ENCODE measurements at places on chromosomes 7 and 10. TPM values are rescaled to one million over a fixed set of nuclear protein-coding genes. Genes with fewer than 3 reads are reported as not detected.

DNA sequence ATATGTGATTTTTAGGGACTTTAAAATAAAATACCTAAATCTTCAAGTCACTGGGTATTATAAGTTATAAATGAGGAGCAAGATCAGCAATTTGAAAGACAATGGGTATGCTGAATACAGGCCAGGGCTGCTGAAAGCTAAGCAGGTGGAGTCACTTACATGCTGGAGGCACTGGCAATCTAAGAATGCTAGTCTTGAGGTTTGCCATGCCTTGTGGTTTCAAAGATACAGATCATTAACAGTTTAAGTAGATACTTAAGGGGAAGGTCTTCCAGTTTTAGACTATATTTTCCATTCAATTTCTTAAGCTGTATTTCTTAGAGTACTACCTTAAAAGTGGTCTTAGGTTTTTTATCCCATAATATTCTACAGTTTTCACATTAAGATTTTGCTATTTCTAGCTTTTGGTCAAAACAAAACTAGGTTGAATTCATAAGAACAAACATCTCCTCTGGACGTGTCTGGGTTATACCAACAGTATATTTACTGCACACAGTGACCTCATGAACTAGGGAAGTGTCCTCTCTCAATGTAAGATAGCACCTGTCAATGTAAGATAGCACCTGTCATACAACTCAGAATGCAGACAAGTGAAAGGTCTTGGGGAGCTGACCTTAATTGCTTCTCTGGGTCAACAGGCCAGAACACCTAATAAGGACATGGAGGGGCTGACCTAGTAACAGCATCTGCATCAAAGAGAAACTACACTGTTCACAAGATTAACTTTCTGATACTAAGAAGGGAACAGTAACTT is 2.0 kb downstream of the SRI start:
- peak overlapping the region; percentile 97 for H3K27ac ChIP-seq
- peaks cover 32% of the 10 kb centered on the region for H3K36me3 ChIP-seq
- no peak for DNase-seq
- H3K4me1 ChIP-seq = peaks cover 14% of the 10 kb centered on the region

DNA sequence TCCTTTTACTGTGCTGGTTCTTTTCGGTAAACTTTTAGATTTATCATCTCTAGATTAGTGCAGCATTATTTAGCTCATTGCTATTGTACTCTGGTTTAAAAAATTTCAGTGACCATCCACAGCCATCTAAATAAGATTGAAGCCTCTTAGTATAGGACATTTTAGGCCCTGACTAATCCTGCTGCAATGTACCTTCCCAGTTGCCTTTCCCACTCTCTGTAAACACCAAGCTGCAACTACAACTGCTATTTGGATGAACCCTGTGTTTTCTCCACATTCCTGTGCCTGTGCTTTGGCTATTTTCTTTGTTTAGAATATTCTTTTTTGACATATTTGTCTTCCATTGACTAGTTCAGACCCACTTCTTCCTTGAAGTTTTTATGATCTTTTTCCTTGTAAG is 314.6 kb downstream of the AUTS2 start:
- H3K36me3 ChIP-seq = no peaks in the 10 kb centered on the region
- no peak overlapping the region for H3K4me3 ChIP-seq
- no peak for DNase-seq
- H3K4me1 ChIP-seq = no peaks in the 10 kb centered on the region

DNA sequence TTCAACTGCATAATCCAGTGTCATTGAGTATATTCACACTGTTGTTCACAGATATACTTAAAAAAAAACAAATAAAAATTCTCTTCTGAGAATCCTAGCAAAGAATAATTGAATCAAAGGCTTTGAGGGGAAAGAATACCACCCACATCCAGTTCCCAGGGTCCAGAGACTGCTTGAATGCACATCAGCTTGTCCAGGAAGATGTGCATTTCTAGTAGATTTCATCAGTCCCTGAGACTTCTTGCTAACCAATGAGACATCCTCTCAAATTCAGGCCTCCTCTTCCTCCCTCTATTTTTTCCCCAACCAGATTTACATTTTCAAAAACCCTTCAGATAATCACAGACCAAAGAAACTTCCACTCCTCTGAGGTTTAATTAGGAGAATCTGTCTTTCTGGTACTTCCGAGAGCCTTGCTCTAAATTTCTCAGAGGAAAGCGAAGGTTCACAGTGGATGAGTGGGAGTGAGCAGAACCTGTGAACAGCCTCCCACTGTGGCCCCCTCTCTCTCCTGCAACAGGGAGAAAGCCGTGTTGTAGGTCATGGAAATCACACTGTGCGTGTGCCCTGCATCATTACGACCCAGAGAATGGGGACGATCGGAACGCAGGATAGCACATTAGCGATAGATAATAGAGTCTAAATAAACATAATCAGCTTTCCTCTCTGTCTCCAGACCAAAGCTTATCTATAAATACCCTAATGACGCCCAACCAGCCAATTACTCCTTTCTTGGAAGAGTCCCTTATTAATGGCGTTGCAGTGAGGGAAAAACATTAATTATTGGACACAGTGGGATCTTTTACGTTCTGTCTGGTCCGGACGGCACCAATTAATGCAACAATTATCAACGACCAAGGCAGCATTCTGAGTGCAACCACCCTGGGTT is 212.5 kb downstream of the EMX2 start:
- H3K27me3 ChIP-seq = no peaks in the 10 kb centered on the region
- no peaks in the 10 kb centered on the region for H3K36me3 ChIP-seq
- H3K4me1 ChIP-seq = no peaks in the 10 kb centered on the region
- no peak overlapping the region for H3K27ac ChIP-seq
- no peak for DNase-seq
- no peak overlapping the region for H3K4me3 ChIP-seq

GRCh38 chr7:2084331-2084730 is 148.4 kb downstream of the MAD1L1 start:
- H3K4me3 ChIP-seq = no peak overlapping the region
- H3K27me3 ChIP-seq = no peaks in the 10 kb centered on the region
- no peak overlapping the region for H3K27ac ChIP-seq
- H3K4me1 ChIP-seq = no peaks in the 10 kb centered on the region
- no peak for DNase-seq

- no peaks in the 10 kb centered on the region for H3K4me1 ChIP-seq
- H3K27me3 ChIP-seq = peaks cover 5% of the 10 kb centered on the region
- no peak overlapping the region for H3K4me3 ChIP-seq
Measured at GRCh38 chr10:75418293-75418692, 13.1 kb upstream of the LRMDA start.

GRCh38 chr10:48684463-48684791 is 246 bp upstream of the WDFY4 start:
- peaks cover 13% of the 10 kb centered on the region for H3K27me3 ChIP-seq
- no peak overlapping the region for H3K4me3 ChIP-seq
- H3K4me1 ChIP-seq = no peaks in the 10 kb centered on the region
- H3K36me3 ChIP-seq = no peaks in the 10 kb centered on the region
- DNase-seq = no peak

DNA sequence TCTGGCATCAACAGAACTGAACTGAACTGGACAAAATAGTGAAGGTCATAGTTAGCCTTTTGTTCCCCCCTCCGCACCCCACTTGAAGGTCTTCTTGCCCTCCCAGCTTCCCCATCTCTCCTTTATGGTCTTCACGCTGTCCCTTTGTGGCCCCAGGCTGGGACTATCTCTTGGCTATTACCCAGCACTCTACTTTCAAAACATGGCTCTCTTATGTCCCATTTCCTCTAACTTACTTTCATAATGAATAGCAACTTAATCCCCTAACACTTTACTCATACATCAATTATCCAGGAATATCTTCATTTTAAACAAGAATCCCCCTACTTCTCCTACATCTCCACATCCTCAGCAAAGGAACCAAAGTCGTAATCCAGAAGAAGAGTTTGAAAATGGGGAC is 135.3 kb upstream of the ITGB1 start:
- no peak overlapping the region for H3K27ac ChIP-seq
- H3K36me3 ChIP-seq = no peaks in the 10 kb centered on the region
- H3K27me3 ChIP-seq = no peaks in the 10 kb centered on the region
- H3K4me3 ChIP-seq = no peak overlapping the region
- no peak for DNase-seq

DNA sequence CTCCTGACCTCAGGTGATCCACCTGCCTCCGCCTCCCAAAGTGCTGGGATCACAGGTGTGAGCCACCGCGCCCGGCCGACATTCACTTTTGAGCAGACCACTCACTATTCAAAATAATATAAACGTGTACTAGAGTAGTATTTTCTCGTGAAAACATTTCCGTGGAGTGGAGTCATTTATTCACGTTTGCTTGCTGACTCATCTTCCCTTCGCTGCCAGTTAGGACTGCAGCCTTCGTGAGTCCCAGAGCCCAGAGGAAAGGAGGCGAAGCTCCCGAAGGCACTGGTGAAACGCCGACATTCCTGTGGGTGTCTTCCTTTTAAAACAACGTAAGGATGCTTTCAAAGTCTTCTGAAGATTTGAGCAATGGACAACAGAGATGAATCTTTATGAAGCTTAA is 10.9 kb upstream of the INPP5A start:
- H3K4me3 ChIP-seq = peak overlapping the region; percentile 16
- peaks cover 11% of the 10 kb centered on the region for H3K27me3 ChIP-seq
- peaks cover 14% of the 10 kb centered on the region for H3K4me1 ChIP-seq
- peak overlapping the region; percentile 67 for H3K27ac ChIP-seq
- peak; percentile 95 for DNase-seq

- no peaks in the 10 kb centered on the region for H3K27me3 ChIP-seq
- no peaks in the 10 kb centered on the region for H3K4me1 ChIP-seq
- peaks cover 33% of the 10 kb centered on the region for H3K36me3 ChIP-seq
- peak; percentile 75 for DNase-seq
- no peak overlapping the region for H3K4me3 ChIP-seq
- H3K27ac ChIP-seq = no peak overlapping the region
Measured at GRCh38 chr7:74404741-74405140, 49.0 kb upstream of the GTF2IRD1 start.

GRCh38 chr7:100488333-100489095 is 4.8 kb downstream of the NYAP1 start:
- no peak overlapping the region for H3K27ac ChIP-seq
- H3K4me1 ChIP-seq = no peaks in the 10 kb centered on the region
- no peaks in the 10 kb centered on the region for H3K36me3 ChIP-seq
- H3K27me3 ChIP-seq = no peaks in the 10 kb centered on the region

GRCh38 chr7:149790146-149790548 is 16.8 kb upstream of the ZNF467 start:
- no peak for DNase-seq
- no peak overlapping the region for H3K27ac ChIP-seq
- H3K36me3 ChIP-seq = no peaks in the 10 kb centered on the region
- no peaks in the 10 kb centered on the region for H3K4me1 ChIP-seq
- peaks cover 4% of the 10 kb centered on the region for H3K27me3 ChIP-seq

DNA sequence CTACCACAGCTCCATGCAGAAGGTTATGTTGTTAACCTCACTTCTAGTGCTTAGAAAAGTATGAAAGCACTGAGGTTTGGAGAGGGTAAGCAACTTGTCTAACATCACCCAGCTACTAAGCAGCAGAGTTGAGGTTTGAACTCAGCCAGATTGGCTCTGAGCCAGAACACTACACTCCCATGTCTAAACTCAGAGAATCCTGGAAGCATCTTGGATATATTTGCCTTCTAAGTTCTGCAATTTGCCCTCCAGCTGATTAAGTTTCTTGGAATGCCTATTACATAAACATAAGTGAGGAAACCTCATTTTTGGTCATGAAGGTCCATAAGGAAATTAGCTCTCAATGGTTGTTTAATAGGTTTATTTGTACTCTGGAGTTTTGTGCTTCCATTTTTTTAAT is 78.1 kb upstream of the PHYHIPL start:
- DNase-seq = no peak
- no peak overlapping the region for H3K27ac ChIP-seq
- H3K4me3 ChIP-seq = no peak overlapping the region
- H3K27me3 ChIP-seq = peaks cover 3% of the 10 kb centered on the region

- no peaks in the 10 kb centered on the region for H3K36me3 ChIP-seq
- peak overlapping the region; percentile 49 for H3K4me3 ChIP-seq
- DNase-seq = peak; percentile 93
- no peak overlapping the region for H3K27ac ChIP-seq
- H3K27me3 ChIP-seq = peaks cover 93% of the 10 kb centered on the region
- peaks cover 5% of the 10 kb centered on the region for H3K4me1 ChIP-seq
Measured at GRCh38 chr7:155457544-155458110, 302 bp upstream of the EN2 start.

DNA sequence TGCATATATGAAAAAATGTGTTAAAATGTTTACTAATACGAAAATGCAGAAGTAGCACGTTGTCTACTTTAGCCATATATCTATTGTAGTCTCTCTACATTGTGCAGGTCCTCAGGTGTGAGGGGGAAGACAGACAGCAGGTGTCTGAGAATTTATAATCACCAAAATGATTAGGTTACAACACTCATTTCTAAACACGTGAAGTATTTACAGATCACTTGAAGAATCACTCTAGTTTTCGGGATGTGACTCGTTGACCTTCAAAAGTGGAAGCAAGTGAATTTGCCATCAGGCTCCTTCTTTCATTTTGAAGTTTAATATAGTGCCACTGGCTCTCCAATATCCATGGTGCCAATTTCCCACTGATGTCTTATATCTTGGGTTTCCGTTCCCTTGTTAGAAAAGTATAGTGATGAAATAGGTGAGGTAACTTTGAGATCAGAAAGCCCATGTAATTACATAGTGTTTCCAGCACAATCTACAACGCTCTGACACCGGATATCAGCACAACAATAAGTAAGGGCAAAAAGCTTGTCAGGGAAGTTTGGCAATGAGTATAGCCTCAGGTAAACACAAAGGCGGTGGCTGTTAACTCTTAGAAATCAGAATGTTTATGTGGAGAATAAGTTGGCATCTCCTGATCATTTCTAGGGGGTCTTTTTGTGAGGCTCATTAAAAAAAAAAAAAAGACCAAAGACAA is 57.5 kb upstream of the SP4 start:
- no peak for DNase-seq
- H3K27me3 ChIP-seq = no peaks in the 10 kb centered on the region
- H3K27ac ChIP-seq = no peak overlapping the region
- no peaks in the 10 kb centered on the region for H3K4me1 ChIP-seq
- H3K4me3 ChIP-seq = no peak overlapping the region

GRCh38 chr10:28444031-28444430 is 88.9 kb upstream of the WAC start:
- no peak for DNase-seq
- no peak overlapping the region for H3K27ac ChIP-seq
- H3K36me3 ChIP-seq = no peaks in the 10 kb centered on the region
- H3K4me3 ChIP-seq = no peak overlapping the region

HPSE2 gene
- total RNA-seq = not detected

AGR3 gene
- not detected for total RNA-seq

MBL2 gene
- total RNA-seq = under 0.01 TPM

PPP3CB gene
- total RNA-seq = 40.1 TPM

INHBA gene
- total RNA-seq = 97.8 TPM
